M059J (cell line): ENCODE measurements at places on chromosomes 2 and 18.
A peak's percentile ranks its signal among the peaks of the same experiment; 100 is the strongest.

GRCh38 chr2:16925145-16925544 lies 259.5 kb upstream of the CYRIA start:
- no peak for DNase-seq

GRCh38 chr2:191115391-191115790 lies 35.4 kb downstream of the STAT4 start:
- DNase-seq = peak; percentile 79

DNA sequence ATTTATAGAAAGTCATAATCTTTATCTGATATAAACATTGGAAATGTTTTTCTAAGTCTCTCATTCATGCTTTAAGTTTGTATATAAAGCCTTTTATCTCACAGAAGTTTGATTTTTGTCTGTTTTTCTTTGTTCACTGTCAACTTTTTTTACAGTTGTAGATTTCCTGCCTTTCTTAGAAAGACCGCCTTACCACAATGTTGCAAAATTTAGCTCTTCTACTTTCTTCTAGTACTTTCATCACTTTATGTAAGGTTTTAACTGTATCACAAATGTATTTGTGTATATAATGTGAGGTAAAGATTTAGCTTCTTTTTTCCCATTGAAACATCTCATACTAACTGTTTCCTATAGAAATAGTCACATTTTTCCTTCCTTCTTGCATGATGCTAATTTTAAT lies 136.1 kb downstream of the DNAH6 start:
- DNase-seq = no peak

GRCh38 chr2:231820786-231821303 lies 34.6 kb downstream of the COPS7B start:
- no peak for DNase-seq

- no peak for DNase-seq
These were observed 252.5 kb downstream of the GLI2 start for GRCh38 chr2:120988051-120988699.

DNA sequence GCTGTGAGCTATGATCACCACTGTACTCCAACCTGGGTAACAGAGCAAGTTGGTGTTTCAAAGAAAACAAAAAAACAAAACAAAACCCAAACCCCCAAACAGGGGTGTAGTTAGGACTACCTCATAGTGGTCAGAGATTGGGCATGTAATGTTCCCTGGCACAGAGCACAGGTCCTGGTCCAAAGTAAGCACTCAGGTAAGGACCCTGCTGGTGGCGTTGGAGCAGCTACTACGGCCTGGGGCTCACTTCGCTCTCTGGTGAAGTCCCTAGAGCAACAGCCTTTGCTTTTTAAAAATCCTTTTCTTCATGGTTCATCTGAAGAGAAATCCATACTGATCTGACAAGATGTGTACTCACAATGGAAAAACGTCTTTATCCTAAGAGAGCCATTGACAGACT lies 130.4 kb downstream of the ZNF236 start:
- DNase-seq = no peak

DNA sequence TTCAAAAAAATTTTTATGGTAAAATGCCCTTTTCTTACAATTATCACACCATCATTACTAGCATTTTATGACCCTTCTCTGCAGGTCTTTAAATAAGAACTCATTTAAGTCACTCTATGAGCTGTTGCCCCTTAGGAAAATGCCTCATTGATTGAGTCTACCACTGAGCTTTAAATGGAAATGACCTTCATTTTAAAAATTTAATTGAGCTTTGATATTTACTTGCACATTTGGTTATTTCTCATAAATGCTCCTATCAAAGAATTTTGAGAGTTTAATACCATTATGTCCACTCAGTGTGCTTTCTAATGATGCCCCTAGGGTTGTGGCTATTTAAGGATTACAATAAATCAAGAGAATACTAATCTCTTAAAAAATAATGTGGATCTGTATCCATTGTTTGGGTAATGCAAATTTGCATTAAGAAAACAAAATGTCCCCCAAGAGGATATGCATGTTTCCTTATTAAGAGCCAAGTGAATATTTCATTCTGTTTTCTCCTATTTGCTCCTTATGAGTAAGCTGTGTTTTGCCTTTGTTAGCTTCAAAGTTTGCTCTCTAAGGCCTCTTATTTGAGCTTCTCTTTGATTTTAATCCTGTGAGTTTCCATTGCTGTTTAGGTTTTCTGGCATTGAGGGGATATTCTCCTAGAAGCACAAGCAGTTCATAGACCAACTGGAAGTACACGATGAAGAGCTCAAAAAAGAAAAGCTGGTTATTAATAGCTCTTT lies 69.8 kb downstream of the CERS6 start:
- no peak for DNase-seq

- DNase-seq = no peak
These were observed 305.9 kb upstream of the CCDC68 start for GRCh38 chr18:55265130-55265675.

- DNase-seq = no peak
These were observed 105.9 kb downstream of the AGAP1 start for GRCh38 chr2:235599596-235600338.

GRCh38 chr2:237190966-237191713 lies 105.5 kb downstream of the COPS8 start:
- DNase-seq = no peak
